Psoas muscle (tissue), 8 donors: ENCODE measurements at places on chromosomes 3 and 15. TPM values are rescaled to one million over a fixed set of nuclear protein-coding genes. Genes with fewer than 3 reads are reported as not detected.

RTP4 gene
- 0.32 TPM for total RNA-seq

- H3K4me1 ChIP-seq, result no peaks in the 10 kb centered on the region
- DNase-seq, result no peak
- no peaks in the 10 kb centered on the region for H3K27me3 ChIP-seq
- H3K36me3 ChIP-seq, result peaks cover 92% of the 10 kb centered on the region
- H3K27ac ChIP-seq, result no peak overlapping the region
Measured at GRCh38 chr15:39961051-39961450, 27.1 kb downstream of the EIF2AK4 start.

- H3K36me3 ChIP-seq, result no peaks in the 10 kb centered on the region
- H3K27ac ChIP-seq, result peak overlapping the region; percentile 0
- H3K4me1 ChIP-seq, result peaks cover 33% of the 10 kb centered on the region
- H3K27me3 ChIP-seq, result no peaks in the 10 kb centered on the region
- H3K4me3 ChIP-seq, result no peak overlapping the region
Measured at GRCh38 chr3:71050538-71051258, 532.8 kb downstream of the FOXP1 start.

DNA sequence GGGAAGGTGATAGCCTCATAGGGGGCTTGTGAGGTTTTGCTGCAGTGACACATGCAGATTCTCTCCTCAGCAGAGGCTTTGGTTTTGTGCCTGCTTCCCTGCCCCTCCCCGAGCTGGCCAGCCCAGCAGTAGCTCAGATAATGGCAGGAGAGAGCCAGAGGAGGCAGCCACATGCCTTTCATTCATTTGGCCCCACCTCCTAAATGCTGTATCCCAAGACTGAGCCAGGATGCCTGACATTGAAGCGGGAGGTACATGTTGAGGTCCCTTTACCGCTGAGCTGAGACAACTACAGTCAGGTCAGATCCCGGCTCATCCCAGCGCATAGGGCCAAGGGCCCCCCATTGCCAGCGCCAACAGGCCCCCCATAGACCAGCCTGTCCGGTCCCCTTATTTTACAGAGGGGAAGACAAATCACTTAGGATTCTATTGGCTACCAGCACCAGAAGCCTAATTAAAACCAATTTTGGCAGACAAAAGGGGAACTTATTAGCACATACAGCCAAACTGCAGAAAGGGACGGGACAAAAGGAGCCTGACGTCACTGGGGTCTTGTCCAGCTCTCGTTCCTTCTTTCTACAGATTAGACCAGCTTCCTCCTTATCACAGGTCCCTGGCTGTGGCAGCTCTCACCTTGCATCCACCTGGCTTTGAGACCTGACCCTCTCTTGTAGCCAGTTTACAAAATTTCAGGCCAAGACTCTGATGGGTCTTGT, 12.1 kb upstream of the POLG start:
- H3K27me3 ChIP-seq, result peaks cover 1% of the 10 kb centered on the region
- no peak overlapping the region for H3K4me3 ChIP-seq
- H3K36me3 ChIP-seq, result no peaks in the 10 kb centered on the region
- no peak overlapping the region for H3K27ac ChIP-seq
- H3K4me1 ChIP-seq, result no peaks in the 10 kb centered on the region

- H3K4me3 ChIP-seq, result no peak overlapping the region
- H3K36me3 ChIP-seq, result no peaks in the 10 kb centered on the region
- DNase-seq, result no peak
Measured at GRCh38 chr3:102169915-102170479, 264.8 kb upstream of the ZPLD1 start.
